ENCODE measurements at places on chromosomes 1 and 21.

DNA sequence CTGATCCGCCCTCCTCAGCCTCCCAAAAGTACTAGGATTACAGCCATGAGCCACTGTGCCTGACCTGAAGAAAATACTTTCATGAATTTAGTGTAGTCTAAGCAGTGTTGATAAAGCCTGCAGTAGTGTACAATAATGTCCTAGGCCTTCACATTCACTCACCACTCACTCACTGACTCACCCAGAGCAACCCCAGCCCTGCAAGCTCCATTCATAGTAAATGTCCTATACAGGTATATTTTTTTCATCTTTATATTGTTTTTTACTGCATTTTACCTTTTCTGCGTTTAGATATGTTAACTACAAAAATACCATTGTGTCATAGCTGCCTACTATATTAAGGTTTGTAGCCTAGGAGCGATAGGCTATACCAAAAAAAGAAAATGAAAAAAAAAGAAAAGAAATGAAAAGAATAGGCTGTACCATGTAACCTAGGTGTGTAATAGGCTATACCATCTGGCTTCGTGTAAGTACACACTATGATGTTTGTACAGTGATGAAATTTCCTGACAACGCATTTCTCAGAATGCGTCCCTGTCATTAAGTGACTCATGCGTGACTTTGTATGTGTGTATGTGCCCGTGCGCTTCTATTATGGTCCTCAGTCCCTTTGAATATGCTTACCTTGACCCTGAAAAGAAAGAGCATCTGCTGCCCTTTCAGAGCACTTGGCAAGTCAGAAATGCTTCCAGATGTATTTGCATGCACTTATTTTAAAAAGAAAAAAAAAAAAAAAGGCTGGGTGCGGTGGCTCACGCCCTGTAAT is 9.2 kb upstream of the SLAMF8 start:
- peak; percentile 25 for DNase-seq

DNA sequence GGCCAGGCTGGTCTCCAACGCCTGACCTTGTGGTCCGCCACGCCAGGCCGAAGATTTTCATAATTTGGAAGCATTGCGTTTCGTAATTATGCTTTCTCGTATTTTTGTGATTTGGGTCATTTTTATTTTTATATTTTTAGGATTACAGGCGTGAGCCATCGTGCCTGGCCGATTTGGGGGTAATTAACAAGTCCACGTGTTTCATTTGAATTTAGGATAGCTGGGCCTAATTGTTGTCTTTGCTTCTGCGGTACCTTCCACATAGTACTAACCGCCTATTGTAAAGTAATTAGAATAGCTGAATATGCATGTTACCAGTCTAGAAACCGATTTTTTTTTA is 1.0 kb downstream of the RCC1 start:
- DNase-seq: no peak

- no peak for DNase-seq
These were observed 182.0 kb downstream of the AGBL4 start for GRCh38 chr1:49841767-49842166.

DNA sequence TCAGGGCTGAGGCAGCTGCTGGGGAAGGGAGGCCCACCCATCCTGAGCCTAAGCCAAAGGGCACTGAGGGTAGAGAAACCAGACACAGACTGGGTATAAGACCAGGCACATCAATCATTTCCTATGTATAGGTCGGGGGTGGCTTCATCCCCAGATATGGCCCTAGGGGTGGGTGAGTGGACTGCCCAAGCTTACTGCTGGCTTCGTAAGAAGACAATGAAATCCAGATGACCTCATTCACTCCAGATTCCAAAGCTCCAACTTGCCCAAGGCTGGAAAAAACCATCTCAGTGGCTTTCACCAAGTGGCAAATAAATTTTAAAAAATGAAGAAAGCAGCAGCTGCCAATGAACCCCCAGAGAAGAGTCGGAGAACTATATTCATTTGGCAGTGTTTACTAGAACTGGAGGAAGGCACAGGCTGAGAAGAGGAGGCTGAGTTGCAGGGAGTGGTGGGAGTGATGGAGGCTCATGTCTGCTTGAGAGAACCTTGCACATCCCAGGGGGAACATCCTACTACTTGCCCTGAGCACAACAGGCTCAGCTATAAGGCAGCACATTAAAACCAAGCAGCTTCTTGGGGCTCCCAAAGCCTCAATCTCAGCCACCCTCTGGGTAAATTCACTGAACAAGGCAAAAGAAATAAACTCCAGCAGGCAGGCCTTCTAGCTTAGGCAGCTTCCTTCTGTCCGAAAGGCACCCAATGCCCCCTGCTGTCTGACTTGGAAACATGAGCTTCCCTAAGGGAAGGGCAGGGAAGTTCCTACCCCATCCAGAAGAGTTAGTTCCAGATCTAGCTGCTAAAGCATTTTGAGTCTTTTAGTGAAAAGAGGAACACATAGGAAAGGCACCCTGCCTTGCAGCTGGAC is 14.1 kb downstream of the PEA15 start:
- DNase-seq: peak; percentile 50

DNA sequence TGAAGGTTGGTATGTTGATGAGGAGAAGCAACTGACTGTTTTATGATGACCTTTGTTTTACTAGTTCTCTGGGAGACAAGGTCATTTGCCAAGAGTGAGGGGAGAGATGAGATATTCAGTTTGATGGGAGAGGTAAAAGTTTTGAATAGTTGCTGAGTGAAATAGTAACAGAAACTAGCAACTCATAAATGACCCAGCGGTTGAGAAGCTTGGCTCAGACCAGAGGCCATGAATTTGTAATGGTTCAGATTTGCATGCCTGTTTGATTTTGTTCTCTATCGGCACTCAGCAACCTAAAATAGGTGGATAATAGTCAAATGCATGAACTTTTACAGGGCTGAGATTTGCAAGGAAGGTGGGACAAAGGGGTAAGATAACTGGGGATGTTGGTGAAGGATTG is 6.6 kb downstream of the CCDC30 start:
- DNase-seq: no peak

- no peak for DNase-seq
These were observed 622.3 kb downstream of the PTPRU start for GRCh38 chr1:29858646-29859045.

DNA sequence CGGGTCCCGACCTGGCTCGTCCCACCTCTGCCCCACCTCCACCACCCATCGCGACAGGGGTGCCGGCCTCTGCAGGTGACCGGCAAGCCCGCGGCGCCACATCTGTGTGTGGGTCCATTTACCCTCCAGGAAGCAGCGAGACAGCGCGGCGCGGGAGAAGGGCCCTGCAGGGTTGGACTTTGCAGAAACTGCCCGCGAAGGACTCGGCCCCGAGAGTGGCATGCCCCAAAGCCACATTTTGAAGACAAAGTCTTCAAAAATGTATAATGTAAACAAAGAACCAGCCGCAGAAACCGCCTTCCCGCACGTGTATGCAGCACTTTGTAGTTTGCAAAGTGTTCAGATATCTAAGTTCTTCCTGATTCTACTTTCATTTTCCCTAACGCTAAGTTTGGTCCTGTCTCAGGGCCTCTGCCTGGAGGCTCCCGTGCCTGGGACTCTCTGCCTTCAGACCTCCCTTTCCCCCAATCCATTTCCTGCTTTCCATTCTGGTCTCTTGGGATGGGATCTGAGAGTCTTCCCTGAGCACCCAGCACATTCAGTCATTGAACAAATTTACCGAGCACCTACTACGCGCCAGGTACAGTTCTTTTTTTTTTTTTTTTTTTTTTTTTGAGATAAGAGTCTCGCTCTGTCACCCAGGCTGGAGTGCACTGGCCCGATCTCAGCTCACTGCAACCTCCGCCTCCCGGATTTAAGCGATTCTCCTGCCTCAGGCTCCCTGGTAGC is 524 bp upstream of the TMCO4 start:
- DNase-seq: peak; percentile 78

DNA sequence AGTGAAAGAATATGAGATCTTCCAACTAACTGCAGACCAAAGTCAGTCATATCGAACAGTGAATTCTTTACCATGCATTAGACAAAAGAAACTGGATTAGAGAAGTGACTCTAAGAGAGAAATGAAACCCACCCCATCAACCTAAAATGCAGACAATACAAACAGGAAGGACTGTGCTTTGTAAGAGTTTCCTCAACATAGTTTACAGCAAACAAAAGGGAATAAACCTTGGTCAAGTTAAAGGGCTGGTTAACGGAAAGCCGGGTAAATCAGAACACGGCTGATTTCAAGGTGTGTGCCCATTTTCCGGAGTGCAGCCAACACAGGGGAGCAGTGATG is 39.2 kb downstream of the SIPA1L2 start:
- DNase-seq: no peak

DNA sequence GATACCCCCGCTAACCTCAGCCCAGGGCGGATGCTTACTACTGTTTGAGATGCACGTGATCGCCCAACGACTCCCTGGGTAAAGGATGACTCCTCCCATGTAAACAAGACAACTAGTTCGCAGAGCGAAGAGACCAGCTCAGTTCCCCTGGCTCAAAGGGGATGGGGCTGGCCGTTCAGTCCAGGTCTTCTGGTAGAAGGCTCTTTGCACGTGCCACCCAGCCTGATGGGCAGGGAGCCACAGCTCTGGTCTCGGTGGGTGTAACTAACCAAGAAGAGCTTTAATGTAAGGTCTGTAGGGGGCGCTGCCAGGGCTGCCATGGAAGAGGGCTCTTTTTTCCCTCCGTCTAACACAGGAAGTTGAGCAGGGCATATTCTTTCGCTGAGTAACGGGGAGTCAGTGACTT is 49.4 kb upstream of the PARP1 start:
- peak; percentile 3 for DNase-seq

DNA sequence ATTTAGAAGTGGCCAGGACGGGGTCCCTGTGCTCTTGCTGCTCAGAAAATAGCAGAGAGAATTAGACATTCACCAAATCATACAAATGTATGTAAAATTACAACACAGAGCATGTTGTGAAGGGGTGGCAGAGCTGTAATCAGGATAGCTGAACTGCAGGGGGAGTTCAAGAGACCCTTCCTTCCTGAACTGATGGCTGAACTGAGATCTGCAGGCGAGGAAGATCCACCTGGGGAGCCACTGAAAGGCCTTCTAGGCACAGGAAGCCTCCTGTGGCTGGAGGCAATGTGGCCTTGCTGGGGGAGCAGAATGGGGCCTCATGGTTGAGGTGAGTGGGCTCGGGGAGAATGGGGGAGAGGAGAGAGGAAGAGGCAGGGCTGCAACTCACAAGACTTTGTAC is 216.5 kb downstream of the PRDM2 start:
- DNase-seq: no peak

DNA sequence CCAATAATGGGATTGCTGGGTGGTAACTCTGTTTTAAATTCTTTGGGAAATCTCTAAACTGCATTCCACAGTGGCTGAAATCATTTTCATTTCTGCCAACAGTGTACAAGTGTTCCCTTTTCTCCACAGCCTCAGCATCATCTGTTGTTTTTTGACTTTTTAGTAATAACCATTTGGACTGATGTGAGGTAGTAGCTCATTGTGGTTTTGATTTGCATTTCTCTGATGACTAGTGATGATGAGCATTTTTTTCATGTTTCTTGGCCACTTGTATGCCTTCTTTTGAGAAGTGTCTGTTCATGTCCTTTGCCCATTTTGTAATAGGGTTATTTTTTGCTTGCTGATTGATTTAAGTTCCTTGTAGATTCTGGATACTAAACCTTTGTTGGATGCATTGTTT is 131.9 kb upstream of the B3GALT2 start:
- no peak for DNase-seq

GRCh38 chr1:48876330-48876785 is 99.7 kb upstream of the BEND5 start:
- DNase-seq: no peak

GRCh38 chr1:98929437-98929836 is 75.2 kb downstream of the PLPPR5 start:
- DNase-seq: no peak

DNA sequence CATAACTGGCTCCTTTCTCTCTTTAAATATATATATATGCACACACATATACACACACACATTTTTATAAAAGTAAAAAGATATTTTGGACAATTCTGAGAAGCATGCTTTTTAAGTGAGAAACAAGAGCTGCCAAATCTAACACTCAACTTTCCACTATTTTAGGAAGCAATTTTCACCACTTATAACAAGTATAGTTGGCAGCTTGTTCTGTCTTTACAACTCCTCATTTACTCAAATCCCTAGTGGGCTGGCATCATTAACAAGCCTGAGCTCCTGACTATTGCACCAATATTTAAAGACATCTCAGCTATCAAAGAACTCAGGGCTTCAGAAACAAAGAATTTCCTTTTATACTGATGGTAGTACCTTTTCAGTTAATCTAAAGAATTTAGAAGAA is 76.6 kb downstream of the RAB3GAP2 start:
- DNase-seq: no peak

GRCh38 chr1:160850541-160850940 is 12.1 kb downstream of the CD244 start:
- DNase-seq: no peak

GRCh38 chr1:32400876-32401631 is 6.8 kb upstream of the BSDC1 start:
- peak; percentile 67 for DNase-seq

DNA sequence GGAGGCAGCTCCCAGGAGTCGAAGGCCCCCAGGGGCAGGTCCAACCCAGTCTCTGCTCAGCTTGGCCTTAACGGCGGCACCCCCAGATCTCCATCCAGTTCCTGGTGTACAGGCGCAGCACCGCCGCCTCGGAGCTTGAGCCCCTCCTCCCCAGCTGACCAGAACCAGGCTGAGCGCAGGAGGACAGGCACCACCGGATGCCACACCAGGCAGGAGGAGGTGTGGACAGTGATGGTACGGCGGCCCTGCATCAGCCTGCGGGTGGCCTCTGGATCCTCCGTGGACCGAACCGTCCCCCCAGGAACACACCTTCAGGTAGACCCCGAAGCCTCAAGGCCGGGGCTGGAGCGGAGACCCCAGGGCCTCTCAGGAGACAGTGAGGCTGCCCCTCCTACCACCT is 16.4 kb downstream of the SLC66A1 start:
- DNase-seq: no peak

GRCh38 chr1:171595324-171595723 is 26.7 kb upstream of the MYOCOS start:
- no peak for DNase-seq

- peak; percentile 30 for DNase-seq
These were observed 935 bp upstream of the COG2 start for GRCh38 chr1:230641346-230641745.

- no peak for DNase-seq
These were observed 56.7 kb downstream of the LRIG2 start for GRCh38 chr1:113129529-113130185.

GRCh38 chr1:192448026-192448578 is 127.5 kb upstream of the RGS1 start:
- no peak for DNase-seq

GRCh38 chr1:78839704-78840277 is 166.7 kb downstream of the ADGRL4 start:
- peak; percentile 44 for DNase-seq

DNA sequence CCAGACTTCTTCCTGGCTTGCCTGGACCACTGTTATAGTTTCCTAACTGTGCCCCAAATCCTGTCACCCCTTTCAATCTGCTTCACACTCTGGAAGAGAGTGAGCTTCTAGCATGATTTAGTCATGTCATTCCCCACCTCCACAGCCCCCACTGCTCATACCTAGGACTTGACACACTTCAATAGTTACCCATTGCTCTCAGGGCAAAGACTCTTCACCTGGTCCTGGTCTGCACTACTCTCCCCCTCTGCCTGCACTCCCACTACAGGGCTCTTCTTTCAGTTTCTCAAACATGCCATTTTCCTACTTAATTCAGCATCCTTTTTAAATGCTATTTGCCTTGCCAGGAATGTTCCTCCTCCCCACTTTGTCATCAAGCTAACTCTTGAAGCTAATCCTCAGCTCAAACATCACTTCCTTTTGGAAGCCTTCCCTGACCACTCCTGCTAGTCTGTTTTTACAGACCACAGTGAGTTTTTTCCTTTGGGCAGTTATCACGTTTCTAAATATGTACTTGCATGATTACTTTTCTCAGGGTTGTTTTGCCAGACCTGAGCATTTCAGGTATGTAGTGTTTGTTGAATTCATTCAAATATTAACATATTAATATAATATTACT is 24.7 kb downstream of the CYP2J2 start:
- DNase-seq: no peak

All from brain microvascular endothelial cell (primary cell).